Activated T-cell treated with anti-CD3 and anti-CD28 coated beads, Interleukin-2, amount 50 U/mL, for 72 hours (primary cell): ENCODE measurements at places on chromosomes 7 and 10. TPM values are rescaled to one million over a fixed set of nuclear protein-coding genes. Genes with fewer than 3 reads are reported as not detected.
A peak's percentile ranks its signal among the peaks of the same experiment; 100 is the strongest.

LRCH4 gene
- 144 TPM for total RNA-seq

HABP2 gene
- not detected for total RNA-seq

ZSCAN21 gene
- total RNA-seq = 8.4 TPM

SPDYE11 gene
- not detected for total RNA-seq

NAMPT gene
- total RNA-seq = 1,006 TPM

GPR26 gene
- total RNA-seq = not detected

TAS2R5 gene
- 2.3 TPM for total RNA-seq

CUBN gene
- total RNA-seq = 0.65 TPM

ABLIM1 gene
- 219 TPM for total RNA-seq

NOS3 gene
- 8.1 TPM for total RNA-seq

LYZL2 gene
- not detected for total RNA-seq

DNA sequence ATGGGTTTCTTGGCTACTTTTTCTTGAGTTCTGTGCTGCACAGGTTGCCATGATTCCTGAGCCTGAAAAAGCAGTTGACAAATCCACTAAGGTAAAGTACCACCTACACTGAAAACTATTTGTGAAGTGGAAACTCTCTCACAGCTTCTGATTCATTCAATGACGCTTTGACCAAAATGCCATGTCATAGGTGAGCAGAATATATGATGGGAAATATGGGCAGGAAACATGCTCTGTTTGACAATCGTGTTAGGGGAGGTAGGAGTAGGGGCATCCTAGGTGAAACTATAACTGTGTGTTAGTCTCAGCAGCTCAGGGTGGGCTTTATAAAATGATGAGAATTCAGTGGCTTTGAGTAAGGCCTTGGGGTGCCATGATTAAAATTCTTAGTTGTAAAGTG, 69.6 kb upstream of the ELMO1 start:
- DNase-seq = no peak

DNA sequence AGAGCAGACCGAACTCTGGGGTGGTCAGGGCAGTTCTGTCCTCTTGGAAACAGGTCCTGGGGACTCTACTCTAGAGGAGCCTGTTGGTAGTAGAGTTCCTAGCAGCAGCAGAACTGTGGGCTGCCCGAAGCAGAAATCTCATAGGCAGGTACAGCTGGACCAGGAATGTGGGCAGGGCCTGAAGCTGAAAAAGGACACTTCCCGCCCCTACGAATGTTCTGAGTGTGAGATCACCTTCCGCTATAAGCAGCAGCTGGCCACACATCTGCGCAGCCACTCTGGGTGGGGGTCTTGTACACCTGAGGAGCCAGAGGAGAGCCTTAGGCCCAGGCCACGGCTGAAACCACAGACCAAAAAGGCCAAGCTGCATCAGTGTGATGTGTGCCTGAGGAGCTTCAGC, 8.3 kb upstream of the ZNF783 start:
- DNase-seq = no peak

DNA sequence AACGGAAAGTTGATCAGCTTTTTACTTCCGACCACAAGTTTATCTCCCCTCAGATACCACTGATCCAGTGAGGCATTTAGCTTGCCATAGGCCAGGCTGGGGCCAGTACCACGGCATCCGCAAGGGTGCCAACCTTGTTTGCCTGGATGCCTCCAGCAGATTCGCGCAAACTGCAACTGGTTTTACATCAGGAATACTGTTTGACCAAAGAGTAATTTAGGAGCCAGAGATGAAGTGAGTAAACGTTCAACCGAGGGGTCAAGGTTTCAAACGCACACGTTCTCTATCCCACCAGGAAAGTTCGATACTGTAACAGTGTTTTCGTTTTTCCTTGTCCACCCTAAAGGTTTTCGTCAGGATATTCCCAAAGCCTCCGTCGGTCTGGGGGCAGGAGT, 266 bp upstream of the MDFIC start:
- no peak for DNase-seq

GRCh38 chr7:147478796-147479195, 1111.8 kb upstream of the C7orf33 start:
- no peak for DNase-seq

GRCh38 chr7:118801366-118801765, 576.9 kb downstream of the ANKRD7 start:
- no peak for DNase-seq

- DNase-seq = no peak
Measured at GRCh38 chr7:150781103-150781502, 19.1 kb downstream of the TMEM176B start.

DNA sequence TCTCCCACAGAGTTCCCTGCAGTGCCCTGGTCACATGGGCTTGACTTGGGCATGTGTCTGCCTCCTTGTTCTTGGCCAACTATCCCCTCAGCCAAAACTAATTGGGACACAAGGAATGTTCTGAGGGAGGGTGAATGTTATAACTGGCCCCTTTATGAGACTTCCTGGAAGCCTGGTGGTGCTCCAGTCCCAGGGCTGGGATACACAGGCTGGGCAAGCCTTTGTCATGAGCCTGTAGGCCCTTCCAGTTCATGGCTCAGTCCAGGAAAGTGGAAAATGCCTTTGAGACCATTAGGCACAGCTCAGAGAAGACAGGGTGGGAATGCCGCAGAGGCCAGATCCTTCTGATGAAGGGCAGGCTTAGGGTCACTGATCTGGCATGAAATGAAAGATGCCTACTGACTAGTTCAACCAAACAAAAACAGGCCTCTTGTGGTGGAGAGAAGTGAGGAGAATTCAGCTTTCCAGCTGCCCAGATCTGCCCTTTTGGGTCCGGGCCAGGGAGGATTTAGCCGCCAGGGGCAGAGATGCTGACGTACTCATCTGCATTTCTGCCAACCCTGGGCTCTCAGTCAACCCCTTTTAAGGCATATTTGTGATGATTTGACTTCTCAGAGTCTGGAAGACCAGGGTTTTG, 961.5 kb downstream of the KCNMA1 start:
- DNase-seq = no peak

- DNase-seq = no peak
Measured at GRCh38 chr7:47449810-47450590, 131.9 kb downstream of the TNS3 start.

GRCh38 chr10:15158448-15158847, 10.0 kb downstream of the NMT2 start:
- no peak for DNase-seq

GRCh38 chr7:30584415-30584814, 10.3 kb upstream of the GARS1 start:
- DNase-seq = no peak

GRCh38 chr7:82818171-82818570, 344.5 kb downstream of the PCLO start:
- DNase-seq = no peak

GRCh38 chr10:124271676-124272075, 147.0 kb downstream of the OAT start:
- DNase-seq = no peak

DNA sequence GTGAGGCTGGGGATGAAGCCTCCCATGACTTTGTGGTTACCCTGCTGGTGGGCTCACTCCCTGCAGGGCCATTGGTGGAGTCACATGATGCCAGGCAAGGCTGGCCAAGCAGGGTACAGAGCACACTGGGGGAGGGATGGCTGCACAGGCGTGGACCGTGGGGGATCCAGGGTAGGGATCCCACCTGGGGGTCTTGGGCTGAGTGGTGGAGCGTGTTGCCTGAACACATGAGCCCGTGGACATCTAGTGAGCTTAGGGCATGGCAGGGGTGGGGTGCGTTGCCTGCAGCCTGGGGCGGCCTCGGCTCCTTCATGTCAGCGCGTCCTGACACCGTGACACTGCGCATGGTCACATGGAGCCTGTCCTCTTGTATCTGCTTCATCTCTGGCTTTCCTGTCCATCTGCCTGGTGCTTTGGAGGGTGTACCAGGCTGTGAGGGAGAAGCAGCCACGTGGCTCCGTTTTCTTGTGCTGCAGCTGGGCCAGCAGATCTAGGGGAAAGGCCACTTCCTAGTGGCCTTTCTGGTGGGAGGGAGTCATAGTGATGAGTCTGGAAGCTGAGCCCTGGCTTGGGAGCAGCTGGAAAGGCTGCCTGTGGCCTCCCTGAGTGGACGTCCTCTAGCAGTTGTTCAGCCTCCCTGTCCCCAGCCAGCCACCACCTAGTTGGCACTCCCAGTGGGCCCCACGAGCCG, 96.2 kb downstream of the LHPP start:
- no peak for DNase-seq

DNA sequence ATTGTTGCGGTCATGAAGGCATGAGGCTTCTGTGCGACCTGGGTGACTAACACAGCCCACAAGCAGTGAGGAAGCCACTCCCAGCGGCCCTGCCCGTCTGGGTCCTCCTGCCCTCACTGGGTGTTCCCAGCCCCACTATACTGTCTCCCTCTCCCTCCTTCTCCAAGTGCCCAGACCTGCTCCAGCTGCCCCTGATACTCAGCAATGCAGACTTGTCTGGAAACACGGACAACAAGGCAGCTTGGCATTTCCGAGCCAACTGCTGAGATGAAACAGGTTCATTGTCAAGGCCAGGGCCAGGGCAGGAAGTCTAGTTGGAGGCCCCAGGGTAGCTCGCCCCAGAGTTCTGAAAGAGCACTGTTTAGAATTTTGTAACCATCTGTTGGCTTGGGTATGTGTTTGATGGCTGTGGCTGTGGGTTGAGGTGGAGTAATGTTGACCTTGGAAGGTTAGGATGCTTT, 95.7 kb downstream of the RBM20 start:
- DNase-seq = peak; percentile 50

GRCh38 chr10:117927871-117928270, 118.9 kb downstream of the RAB11FIP2 start:
- no peak for DNase-seq

- DNase-seq = no peak
Measured at GRCh38 chr10:129042776-129043595, 424.1 kb upstream of the MGMT start.

DNA sequence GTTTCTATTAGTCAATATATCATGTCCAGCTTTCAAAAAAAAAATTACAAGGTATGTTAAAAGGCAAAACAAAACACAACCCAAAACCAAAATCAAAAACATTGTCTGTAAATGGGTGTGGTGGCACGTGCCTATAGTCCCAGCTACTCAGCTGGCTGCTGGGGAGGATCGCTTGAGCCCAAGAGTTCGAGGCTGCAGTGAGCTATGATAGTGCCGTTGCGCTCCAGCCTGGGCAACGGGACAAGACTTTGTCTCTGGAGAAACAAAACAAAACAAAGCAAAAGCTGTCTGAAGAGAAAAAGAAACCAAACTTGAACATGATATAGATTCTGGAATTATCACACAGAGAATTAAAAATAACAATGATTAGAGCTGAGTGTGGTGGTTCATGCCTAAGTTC, 10.3 kb upstream of the CPA5 start:
- DNase-seq = no peak

GRCh38 chr10:75010373-75010772, 101.1 kb upstream of the SAMD8 start:
- no peak for DNase-seq

DNA sequence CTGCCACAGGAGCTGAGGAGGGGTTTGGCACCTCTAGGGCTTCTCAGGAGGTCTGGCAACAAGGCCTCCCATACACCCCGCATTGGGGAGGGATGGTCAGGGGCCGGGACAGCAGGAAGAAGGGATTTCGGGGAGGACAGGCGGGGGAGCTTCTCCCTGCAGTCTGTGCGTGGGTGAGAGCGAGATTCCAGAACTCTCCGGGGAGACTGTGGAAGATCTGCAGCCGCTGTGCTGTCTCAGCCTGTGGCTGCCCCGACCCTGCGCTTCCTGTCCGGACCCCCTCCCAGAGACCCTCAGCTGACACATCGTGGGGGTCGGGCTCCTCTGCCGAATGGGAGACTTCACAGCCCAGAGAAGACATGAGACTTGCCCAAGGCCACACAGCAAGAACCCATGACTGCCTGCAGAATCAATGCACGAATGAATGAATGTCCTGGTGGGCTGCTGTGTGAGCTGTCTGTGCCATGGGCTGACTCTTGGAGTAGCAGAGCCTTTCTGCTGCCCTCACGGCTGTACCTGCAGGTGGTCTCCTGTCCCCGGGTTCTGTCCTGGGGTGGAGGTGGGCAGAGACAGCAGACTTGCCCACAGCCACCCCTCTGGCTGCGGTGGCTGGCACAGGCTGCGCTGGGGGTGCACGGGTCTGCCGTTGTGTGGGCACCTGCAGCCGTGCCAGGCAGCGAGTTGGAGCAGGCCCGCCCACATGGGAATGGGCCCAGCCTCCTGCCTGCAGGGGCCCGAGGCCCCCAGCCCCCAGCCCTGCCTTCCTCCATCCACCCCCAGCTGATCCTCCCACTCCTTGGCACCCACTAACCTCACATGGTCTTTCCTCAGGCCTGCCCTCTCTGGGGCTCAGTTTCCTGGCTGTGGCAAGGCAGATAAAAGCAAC, 16.3 kb upstream of the LFNG start:
- no peak for DNase-seq

- no peak for DNase-seq
Measured at GRCh38 chr10:76311752-76312636, 880.6 kb downstream of the LRMDA start.

- peak; percentile 14 for DNase-seq
Measured at GRCh38 chr7:150620617-150621371, 11.4 kb downstream of the GIMAP6 start.

DNA sequence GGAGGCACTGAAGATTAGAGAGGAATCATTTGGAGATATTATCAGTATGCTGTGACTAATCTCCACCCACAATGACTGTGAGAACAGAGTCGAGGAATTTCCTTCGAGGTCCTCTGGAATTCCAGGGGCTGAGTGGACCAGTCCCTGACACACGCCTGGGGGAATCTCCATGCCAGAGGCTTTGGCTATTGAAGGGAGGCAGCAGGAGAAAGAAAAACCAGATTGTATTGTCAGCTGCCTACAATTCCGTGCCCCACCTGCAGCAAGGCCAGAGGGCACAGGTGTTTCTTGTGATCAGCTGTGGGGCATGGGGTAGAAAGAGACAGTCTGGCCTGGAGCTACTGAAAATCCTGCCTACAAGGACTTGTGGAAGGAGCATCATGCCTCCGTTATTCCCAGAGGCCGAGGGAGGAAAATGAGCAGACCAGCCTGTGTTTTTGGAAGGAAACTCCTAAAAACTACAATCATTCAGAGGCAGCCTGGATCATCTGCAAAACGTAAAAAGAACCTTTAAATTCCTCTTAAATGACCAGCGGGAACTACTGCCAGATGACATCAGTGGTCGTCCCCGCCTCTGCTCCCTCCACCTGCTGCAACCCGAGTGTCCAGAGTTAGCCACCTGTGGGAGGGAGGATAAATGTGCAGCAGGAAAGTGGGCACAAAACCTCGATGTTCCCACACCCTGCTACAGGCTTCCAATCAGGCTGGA, 25.4 kb upstream of the ANK3 start:
- no peak for DNase-seq

DNA sequence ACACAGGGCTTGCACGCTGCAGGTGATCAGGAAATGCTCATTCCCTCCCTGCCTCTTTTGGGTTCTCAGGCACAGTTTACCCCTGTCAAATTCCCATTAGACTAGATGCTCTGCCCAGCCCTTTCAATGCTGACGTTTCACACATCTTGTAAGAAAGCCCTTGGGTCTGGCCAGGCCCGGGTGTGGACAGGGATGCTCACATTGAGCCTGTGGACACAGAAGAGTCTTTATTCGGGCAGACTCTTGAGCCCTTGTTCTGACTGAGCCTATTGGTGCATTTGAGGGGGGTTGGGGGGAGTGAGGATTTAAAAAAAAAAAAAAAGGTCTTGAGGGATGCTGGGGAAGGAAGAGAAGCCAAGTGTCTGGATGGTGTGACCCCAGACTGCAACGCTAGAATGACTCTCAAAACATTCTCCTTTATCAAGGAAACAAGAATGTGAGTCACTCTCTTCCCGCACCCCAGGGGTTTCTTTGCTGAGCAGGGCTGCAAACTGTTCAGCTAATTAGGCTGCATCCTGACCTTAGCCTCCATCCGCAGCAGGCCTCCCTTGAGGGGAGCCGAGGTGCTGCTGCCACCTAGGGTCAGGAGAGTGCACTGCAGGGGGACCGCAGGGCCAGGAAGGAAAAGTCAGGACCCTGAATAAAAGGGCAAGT, 53.6 kb upstream of the TMEM72 start:
- DNase-seq = peak; percentile 69

- no peak for DNase-seq
Measured at GRCh38 chr10:71432956-71433767, 36.4 kb downstream of the CDH23 start.
